ENCODE measurements at places on chromosomes 7 and 10. TPM values are rescaled to one million over a fixed set of nuclear protein-coding genes. Genes with fewer than 3 reads are reported as not detected.
A peak's percentile ranks its signal among the peaks of the same experiment; 100 is the strongest.

TUBAL3 gene
- not detected for total RNA-seq

GRCh38 chr7:95922191-95922590 lies 149.8 kb downstream of the DYNC1I1 start:
- peak; percentile 45 for DNase-seq

DNA sequence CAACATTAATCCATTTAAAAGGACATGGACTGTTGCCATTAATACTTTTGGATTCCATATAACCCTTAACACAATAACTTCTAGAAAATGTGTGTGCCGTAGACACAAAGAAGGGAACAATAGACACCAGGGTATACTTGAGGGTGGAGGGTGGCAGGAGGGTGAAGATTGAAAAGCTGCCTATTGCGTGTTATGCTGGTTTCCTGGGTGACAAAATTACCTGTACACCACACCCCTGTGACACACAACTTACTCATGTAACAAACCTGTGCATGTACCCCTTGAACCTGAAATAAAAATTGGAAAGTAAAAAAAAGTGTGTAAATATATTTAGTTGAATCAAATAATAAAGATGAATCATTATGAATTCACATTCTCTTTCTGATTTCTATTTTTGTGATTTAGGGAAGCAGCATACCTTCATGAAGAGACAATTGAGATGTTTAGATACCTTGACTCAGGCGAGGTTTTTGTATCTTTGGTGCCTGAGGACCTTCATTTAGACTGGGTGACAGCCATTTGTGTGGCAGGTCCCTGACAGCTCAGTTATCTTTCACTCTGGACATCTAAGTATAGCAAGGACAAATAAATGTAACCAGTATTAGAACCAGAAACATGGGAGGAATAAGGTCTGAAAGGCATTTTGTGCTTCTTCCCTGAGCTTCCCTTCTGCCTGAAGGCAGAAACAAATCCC lies 28.7 kb downstream of the GIMAP8 start:
- DNase-seq: no peak

LBX1 gene
- total RNA-seq: 1.7 TPM

ATOH7 gene
- 0.11 TPM for total RNA-seq

NKX2-3 gene
- total RNA-seq: not detected

GRCh38 chr7:40437498-40437897 lies 302.7 kb downstream of the SUGCT start:
- DNase-seq: peak; percentile 99

DNA sequence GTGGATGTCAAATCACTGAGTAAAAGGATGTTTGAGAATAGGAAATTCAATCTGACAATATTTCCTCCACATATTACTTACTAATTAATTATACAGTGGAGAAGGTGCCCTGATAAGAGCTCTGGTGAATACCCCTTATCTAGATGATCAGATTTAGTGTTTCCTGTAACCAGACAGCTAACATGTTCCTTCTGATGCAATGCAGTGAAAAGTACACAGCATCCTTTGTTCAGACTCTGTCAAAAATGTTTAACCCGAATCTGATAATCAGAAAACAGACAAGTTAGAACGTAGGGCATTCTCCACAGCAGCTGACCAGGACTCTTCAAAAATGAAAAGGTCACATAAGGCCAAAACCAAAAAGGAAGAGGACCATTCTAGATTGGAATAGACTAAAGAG lies 46.2 kb downstream of the WDR11 start:
- DNase-seq: no peak

SUN3 gene
- total RNA-seq: not detected

EXOSC1 gene
- 38.3 TPM for total RNA-seq

HOXA6 gene
- total RNA-seq: 2.1 TPM

- DNase-seq: peak; percentile 15
Observed at GRCh38 chr7:148883266-148884048, 634 bp downstream of the EZH2 start.

CPN1 gene
- not detected for total RNA-seq

DNA sequence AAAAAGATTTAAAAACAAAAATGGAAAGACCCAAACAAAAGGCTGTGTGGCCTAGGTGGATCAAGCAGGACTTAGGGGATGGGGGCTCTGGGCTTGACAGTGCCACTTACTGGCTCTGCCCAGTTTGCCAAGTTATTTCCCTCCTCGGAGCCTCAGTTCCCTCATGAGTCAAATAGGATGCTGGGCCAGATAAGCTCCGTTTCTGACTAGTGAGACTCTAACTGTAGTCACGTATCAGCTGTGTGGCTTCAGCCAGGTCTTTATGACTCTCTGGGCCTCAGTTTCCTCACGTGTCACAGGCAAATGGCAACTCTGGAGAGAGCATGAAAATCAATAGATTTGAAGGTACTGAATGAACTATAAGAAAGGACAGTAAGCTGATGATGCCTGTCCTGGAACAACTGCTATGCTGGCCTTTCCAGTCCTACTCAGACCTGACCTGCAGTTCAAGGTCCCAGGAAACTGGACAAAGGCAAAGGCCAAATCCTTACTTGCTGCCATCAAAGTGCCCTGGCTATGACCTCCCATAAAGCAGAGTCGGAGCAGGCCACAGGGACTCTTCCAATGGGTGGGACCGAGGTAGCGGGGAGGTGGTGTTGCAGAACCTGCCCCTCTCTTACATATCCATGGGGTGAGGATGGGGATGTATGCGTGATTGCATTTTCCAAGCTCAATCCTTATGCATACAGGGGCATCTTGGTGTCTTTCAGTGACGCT lies 27.0 kb downstream of the FAM53B start:
- DNase-seq: no peak

GRCh38 chr7:133650069-133650468 lies 397.2 kb downstream of the EXOC4 start:
- DNase-seq: no peak

DNA sequence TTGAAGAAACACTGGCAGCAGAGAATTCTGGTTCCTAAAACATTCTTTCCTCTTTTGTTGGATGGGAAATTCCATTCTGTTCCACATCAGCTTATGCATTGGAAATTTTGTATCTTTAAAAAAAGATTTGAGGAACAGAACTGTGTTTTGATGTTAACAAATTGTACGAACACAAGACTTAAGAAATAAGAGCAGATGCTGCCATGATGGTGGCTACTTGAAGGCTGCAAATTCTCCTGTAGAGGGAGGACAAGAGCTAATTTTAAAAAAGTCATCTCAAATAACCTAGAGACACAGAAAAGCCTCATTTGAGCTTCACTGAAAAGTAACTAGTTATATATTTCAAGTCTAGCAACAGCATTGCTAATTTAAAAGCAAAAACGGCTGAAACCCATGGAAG lies 29.8 kb downstream of the NDUFB2 start:
- peak; percentile 50 for DNase-seq

DNA sequence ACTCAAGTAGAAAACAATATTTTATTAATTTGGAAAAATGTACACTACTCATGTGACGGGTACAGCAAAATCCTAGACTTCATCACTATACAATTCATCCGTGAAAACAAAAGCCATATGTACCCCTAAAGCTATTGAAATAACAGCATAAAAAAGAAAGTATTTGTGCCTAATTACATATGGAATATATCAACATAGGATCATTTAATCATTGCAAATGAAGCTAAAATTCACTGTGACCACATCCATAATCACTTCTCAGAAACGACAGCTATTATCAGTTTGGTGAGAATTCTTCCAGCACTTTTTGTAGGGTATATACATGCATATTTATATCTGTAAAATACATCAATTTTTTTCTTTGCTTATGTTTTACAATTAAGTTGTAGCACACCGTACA lies 128.0 kb downstream of the ARL4A start:
- no peak for DNase-seq

Data from LHCN-M2 (cell line).